ENCODE measurements at places on chromosomes 5 and 9. TPM values are rescaled to one million over a fixed set of nuclear protein-coding genes. Genes with fewer than 3 reads are reported as not detected.
A peak's percentile ranks its signal among the peaks of the same experiment; 100 is the strongest.

- no peaks in the 10 kb centered on the region for H3K27me3 ChIP-seq
- no peaks in the 10 kb centered on the region for H3K36me3 ChIP-seq
- H3K4me1 ChIP-seq, result no peaks in the 10 kb centered on the region
- DNase-seq, result no peak
- no peak overlapping the region for H3K4me3 ChIP-seq
- H3K27ac ChIP-seq, result no peak overlapping the region
Observed at GRCh38 chr9:91985692-91986091, 35.7 kb upstream of the ROR2 start.

Gene ENTREP1
- not detected for polyA plus RNA-seq

DNA sequence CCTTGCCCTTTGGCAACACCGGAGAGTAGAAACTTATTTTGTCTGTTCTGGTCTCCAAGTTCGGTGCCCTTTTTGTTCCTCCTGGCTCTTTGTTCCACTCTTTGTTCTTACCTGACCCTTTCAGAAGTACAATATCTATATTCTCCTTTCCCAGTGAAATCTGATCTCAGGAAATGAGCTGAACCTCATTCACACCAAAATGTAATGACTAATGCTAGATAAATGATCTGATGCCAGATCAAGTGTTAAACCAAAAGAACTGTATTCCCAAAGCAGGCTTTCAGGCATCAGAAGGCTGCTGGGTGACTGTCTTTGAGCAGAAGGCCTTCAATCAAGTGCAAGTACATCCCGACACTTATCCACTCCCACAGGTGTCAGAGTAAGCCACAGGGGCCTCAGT, 156.4 kb downstream of the SPOCK1 start:
- no peak overlapping the region for H3K27ac ChIP-seq
- no peaks in the 10 kb centered on the region for H3K4me1 ChIP-seq
- no peak overlapping the region for H3K4me3 ChIP-seq
- no peak for DNase-seq

DNA sequence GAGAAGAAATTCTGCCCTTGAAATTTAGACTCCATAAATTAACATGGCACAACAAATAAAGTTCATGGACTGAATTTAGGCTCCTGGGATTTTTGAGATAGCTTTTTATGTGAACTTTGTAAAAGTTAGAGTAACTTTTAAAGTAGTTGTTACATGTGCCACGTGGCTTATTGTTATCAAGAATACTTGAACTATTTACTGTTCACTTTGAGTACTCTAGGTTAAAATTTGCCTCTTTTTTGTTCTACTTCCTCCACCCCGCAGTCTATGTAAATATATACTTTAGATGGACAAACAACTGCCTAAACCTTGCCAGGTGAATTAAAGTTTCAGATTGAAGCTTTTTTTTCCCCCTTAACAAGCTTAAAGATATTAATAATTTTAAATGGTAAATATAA, 457.9 kb downstream of the RAB3C start:
- H3K27ac ChIP-seq, result peak overlapping the region; percentile 81
- no peak for DNase-seq
- no peaks in the 10 kb centered on the region for H3K27me3 ChIP-seq
- H3K4me1 ChIP-seq, result peaks cover 51% of the 10 kb centered on the region
- no peaks in the 10 kb centered on the region for H3K36me3 ChIP-seq

- H3K4me1 ChIP-seq, result peaks cover 15% of the 10 kb centered on the region
- H3K27me3 ChIP-seq, result no peaks in the 10 kb centered on the region
- H3K27ac ChIP-seq, result no peak overlapping the region
- DNase-seq, result no peak
- H3K36me3 ChIP-seq, result no peaks in the 10 kb centered on the region
Observed at GRCh38 chr5:54760182-54760935, 225.0 kb downstream of the ESM1 start.

- no peak for DNase-seq
- no peak overlapping the region for H3K27ac ChIP-seq
- no peaks in the 10 kb centered on the region for H3K27me3 ChIP-seq
Observed at GRCh38 chr5:124453221-124454051, 293.0 kb downstream of the ZNF608 start.

DNA sequence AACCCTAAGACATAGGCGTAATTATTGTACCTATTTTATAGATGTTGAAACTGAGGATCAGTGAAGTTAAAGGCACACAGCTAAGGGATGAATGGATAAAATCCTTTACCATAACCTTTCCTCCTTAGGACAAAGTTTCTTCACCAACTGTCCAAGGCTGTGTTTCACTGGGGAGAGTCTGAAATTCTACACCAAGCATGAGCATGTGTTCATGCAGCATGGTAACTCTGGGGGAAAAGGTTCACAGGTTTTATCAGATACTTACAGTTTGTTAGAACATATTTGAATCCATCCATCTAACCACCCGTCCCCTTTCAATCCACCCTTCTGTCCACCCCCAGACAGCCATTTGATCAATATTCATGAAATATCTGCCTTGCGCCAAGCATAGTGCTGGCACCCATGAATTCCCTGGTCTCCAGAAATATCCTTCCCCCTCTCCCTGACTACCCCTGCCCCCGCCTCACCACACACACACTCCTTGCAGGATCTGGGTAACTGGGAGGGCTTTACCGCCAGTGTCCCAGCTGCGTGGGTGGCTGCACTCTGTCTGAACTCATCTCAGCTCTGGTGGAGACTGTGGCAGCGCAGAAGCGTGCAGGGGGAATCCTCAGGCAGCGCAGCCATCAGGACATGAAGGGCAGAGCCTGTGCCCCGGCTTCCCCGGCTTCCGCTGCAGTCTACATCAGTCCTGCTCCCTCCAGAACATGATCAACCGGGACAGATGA, 6.3 kb upstream of the KCNIP1 start:
- no peaks in the 10 kb centered on the region for H3K27me3 ChIP-seq
- DNase-seq, result no peak
- no peaks in the 10 kb centered on the region for H3K36me3 ChIP-seq
- H3K4me1 ChIP-seq, result no peaks in the 10 kb centered on the region

Gene ARID3C
- polyA plus RNA-seq, result not detected

- no peak overlapping the region for H3K27ac ChIP-seq
- peaks cover 12% of the 10 kb centered on the region for H3K4me1 ChIP-seq
- peaks cover 8% of the 10 kb centered on the region for H3K27me3 ChIP-seq
Observed at GRCh38 chr5:77845324-77845646, 69.1 kb upstream of the TBCA start.

Gene ABLIM3
- not detected for polyA plus RNA-seq

Gene AQP3
- polyA plus RNA-seq, result 562 TPM

Gene GALNT10
- polyA plus RNA-seq, result 9.6 TPM

DNA sequence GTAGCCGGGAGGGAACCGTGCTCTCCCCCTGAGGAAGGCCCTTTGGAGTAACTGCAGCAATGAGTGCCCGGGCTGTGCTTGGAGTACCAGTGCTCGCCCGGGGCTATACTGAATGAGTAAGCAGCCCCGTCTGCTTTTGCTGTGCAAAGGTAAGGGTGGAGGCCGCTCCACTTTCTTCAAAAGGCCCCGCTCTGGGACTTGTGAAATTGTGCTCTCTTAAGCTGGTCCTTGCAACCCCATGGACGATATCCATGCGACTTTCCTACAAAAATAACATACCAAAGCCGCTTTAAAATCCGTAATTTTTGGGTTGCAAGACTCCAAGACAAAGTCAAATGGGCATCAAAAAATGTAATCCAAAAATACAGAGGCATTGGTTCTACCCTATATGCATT, 578 bp upstream of the TNFAIP8 start:
- H3K4me1 ChIP-seq, result peaks cover 93% of the 10 kb centered on the region
- no peaks in the 10 kb centered on the region for H3K36me3 ChIP-seq
- no peaks in the 10 kb centered on the region for H3K27me3 ChIP-seq
- peak; percentile 69 for DNase-seq

DNA sequence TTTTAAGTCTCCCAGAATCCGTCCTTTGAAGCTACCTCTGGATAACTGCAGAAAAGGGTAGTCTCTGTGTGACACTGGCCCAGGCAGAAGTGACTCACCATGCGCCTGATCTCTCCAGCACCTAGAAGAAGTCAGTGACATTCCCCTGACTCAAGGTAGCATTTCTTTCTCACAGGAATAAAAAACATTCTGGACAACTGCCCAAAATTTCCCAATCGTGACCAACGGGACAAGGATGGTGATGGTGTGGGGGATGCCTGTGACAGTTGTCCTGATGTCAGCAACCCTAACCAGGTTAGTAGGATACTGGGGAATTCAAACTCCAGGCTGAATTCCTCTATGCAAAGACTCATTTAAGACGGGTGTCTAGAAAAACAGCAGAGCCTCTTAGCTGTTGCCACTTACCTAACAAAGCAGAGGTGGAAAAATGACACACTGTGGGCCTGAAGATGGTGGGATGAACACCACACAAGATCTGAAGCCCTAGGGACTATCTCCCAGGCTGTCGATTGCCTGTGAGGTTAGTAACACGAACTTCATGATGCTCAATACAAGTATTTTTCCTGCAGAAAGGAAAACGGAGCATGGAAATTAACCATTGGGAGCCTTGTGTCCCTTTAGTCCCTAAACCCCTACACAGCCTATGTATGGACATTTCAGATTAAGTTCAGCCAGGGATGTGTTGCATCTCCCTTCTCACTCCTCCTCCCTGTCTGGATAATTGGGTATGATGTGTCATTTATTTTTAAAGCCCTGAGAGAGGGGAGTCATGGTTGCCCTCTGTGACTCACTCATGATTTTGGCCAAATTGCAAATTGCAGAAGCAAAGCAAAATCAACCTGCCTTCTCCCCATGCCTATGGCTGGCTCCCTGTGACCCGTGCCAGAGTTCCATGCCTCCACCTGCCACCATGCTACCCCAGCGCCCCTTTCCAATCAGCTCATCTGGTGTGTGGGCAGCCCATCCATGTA, 37.2 kb downstream of the THBS4 start:
- no peaks in the 10 kb centered on the region for H3K36me3 ChIP-seq
- no peak for DNase-seq
- H3K27me3 ChIP-seq, result no peaks in the 10 kb centered on the region

DNA sequence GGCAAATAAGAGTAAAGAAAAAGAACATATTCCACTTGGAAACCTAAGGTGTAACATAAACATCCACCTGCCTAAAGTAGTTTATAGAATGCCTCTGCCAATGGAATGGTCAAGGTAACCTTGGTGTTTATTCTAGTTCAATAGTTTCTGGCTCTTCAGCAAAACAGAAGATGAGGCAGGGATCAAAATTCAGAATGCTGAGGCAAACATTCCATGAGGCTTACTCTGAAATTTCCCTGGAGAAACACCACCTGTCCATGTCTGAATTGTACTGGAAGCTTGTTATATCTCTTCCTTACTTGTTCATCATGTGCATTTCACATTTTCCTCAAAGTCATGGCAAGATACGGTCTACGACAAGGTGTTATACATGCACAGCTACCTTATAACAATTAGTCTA, 1862.4 kb upstream of the ACO1 start:
- DNase-seq, result no peak
- H3K4me3 ChIP-seq, result no peak overlapping the region
- no peaks in the 10 kb centered on the region for H3K4me1 ChIP-seq
- no peaks in the 10 kb centered on the region for H3K36me3 ChIP-seq
- H3K27me3 ChIP-seq, result no peaks in the 10 kb centered on the region
- no peak overlapping the region for H3K27ac ChIP-seq

- H3K36me3 ChIP-seq, result no peaks in the 10 kb centered on the region
- H3K4me3 ChIP-seq, result no peak overlapping the region
- no peaks in the 10 kb centered on the region for H3K27me3 ChIP-seq
- H3K27ac ChIP-seq, result no peak overlapping the region
Observed at GRCh38 chr5:34688015-34688810, 32.1 kb downstream of the RAI14 start.

Gene PCDHGA3
- polyA plus RNA-seq, result 0.23 TPM

Gene MYOT
- not detected for polyA plus RNA-seq

GRCh38 chr9:37221489-37222106, 101.2 kb downstream of the ZCCHC7 start:
- H3K27ac ChIP-seq, result no peak overlapping the region
- no peaks in the 10 kb centered on the region for H3K4me1 ChIP-seq
- no peaks in the 10 kb centered on the region for H3K36me3 ChIP-seq
- no peak for DNase-seq
- H3K27me3 ChIP-seq, result no peaks in the 10 kb centered on the region

GRCh38 chr5:164139423-164139822, 634.0 kb downstream of the MAT2B start:
- H3K27me3 ChIP-seq, result no peaks in the 10 kb centered on the region
- H3K27ac ChIP-seq, result no peak overlapping the region
- no peaks in the 10 kb centered on the region for H3K36me3 ChIP-seq
- no peaks in the 10 kb centered on the region for H3K4me1 ChIP-seq
- no peak overlapping the region for H3K4me3 ChIP-seq
- no peak for DNase-seq

Gene SH3GL2
- polyA plus RNA-seq, result not detected

- no peak overlapping the region for H3K4me3 ChIP-seq
- H3K27ac ChIP-seq, result no peak overlapping the region
- DNase-seq, result no peak
- no peaks in the 10 kb centered on the region for H3K27me3 ChIP-seq
- no peaks in the 10 kb centered on the region for H3K36me3 ChIP-seq
Observed at GRCh38 chr5:58025809-58026208, 434.1 kb downstream of the PLK2 start.

Gene FAM78A
- polyA plus RNA-seq, result 5.5 TPM

Data from CD4-positive, alpha-beta memory T cell (primary cell).